ENCODE measurements at places on chromosomes 11 and 22.

- DNase-seq = no peak
Observed at GRCh38 chr11:76371170-76371569, 9.8 kb downstream of the THAP12 start.

- no peak for DNase-seq
Observed at GRCh38 chr11:130874955-130875531, 41.2 kb downstream of the SNX19 start.

DNA sequence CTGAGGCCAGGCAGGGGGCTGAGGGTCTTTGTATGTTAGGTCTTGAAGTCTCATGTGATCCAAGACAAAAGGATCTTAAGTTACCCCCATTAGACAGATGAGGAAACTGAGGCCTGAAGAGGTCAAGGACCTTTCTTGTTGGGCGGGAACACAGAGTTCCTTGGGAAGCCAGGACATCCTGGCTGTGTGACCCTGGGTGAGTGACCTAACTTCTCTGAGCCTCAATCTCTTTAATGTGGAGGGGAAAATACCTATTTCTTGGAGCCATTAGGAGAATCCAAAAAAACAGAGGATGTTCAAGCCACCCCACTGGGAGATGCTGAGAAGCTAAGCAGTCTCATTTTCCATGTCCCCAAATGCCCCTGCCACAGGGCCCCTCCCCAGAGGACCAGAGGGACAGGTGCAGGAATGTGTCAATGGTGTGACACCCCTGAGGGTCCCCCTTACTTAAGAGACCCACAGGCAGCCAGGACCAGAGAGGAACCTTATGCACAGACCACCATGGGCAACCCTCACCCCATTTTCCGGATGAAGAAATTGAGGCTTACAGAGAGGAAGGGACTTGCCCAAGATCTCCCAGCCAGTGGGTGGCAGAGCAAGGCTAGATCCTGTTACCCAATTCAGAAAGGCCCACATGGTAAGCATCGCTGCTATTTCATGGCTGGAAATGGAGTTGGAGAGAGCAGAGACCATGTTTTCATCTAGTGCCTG lies 8.0 kb downstream of the RAC2 start:
- no peak for DNase-seq

GRCh38 chr11:76577226-76577920 lies 93.2 kb downstream of the LRRC32 start:
- DNase-seq = no peak

DNA sequence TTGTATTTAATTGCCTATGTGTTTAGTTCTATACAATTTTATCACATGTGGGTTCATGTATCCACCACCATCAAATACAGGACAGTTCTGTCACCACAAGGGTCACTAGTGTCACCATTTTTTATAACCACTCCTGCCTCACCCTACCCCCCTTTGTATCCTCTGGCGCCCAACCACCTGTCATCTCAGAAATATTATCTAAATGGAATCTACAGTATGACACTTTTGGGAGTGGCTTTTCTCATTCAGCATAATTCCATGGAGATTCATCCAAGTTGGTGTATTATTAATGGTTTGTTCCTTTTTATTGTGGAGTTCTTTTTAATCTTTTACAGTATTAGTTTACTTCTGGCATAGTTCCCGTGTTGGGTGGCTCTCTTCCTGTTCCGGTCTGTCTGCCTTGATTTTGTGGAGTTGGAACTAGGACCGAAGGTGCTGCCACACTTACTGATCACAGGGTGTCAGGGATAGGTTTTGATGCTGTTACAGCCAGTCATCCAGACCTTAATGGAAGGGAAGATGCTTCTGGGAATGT lies 58.5 kb downstream of the TNRC6B start:
- no peak for DNase-seq

GRCh38 chr22:24516301-24516737 lies 21.2 kb downstream of the UPB1 start:
- no peak for DNase-seq

- DNase-seq = no peak
Observed at GRCh38 chr22:46572911-46573780, 35.7 kb upstream of the CELSR1 start.

DNA sequence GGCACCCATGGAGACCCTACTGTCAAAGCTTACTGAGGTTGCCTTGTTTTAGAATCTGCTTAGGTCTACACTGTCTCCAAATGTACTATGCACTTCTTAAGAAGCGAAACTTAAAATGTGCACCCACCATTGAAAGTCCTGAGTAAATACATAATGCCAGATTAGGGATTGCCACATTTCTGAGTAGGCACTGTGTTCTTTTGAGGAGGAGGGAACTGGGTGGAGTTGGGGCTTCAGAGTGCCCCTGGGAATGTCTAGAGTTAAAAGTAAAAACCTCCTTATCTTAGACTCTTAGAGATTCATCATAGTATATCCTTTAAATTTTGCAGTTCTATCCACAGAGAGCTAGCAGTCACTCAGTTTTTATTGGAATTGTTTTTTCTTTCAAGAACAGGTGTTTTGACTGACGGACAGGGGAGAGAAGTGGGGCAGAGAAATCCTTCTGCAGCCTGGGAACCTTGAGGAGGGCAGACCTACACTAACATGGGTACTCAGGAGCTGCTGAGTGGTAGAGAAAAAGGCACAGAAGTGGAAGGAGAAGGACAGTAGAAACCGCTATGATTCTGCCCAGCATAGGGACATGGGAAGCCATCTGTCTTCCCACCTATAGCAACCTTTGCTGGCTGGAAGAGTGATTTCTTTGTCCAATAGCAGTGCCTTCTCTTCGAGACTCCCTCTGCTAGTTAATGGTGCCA lies 33.4 kb upstream of the MICAL2 start:
- DNase-seq = no peak
